ENCODE measurements at places on chromosomes 6 and 20.
A peak's percentile ranks its signal among the peaks of the same experiment; 100 is the strongest.

DNA sequence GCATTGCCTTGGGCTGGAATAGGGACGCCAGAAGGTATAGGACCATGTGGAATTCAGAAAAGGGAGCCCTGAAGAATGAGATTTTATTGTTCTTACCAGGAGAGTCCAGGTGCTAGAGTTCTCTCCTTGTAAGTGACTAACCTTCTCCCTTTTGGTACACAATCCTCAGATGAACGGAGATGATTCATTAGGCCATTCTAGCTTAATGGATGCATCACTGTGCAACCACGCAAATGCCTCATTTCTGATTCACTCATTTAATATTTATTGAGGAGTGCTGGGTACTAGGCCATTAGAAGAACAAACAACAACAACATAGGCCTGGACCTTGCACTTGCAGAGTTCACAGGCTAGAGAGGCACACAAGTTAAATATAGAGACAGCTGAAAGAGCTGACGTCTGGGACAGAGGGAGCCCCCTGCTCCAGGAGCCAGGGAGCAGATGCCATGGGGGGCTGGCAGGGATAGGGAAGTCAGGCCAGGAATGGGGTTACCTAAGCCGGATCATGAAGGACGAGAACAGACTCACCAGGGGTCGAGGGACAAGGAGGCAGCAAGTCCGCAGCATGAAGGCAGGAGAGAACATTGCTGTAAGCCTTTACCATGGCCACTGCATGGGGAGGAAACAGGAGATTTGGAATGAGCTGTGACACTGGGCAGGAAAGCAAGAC, 179.5 kb upstream of the AKAP12 start:
- no peak for DNase-seq

DNA sequence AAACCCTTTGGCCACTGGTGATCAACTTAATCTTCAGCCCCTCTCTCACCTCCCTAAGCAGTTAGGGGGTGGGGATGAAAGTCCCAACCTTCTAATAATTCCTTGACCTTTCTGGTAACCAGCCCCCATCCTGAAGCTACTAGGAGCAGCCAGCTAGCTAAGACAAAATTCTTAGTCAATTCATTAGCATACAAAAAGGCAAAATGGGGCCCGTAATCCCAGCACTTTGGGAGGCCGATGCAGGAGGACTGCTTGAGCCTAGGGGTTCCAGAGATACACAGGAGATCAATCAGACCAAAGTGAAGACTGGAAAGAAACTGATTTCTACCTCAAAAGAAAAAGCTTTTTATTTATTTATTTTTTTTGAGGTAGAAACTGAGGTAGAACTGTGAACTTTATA, 1.8 kb downstream of the ASCC3 start:
- no peak for DNase-seq

DNA sequence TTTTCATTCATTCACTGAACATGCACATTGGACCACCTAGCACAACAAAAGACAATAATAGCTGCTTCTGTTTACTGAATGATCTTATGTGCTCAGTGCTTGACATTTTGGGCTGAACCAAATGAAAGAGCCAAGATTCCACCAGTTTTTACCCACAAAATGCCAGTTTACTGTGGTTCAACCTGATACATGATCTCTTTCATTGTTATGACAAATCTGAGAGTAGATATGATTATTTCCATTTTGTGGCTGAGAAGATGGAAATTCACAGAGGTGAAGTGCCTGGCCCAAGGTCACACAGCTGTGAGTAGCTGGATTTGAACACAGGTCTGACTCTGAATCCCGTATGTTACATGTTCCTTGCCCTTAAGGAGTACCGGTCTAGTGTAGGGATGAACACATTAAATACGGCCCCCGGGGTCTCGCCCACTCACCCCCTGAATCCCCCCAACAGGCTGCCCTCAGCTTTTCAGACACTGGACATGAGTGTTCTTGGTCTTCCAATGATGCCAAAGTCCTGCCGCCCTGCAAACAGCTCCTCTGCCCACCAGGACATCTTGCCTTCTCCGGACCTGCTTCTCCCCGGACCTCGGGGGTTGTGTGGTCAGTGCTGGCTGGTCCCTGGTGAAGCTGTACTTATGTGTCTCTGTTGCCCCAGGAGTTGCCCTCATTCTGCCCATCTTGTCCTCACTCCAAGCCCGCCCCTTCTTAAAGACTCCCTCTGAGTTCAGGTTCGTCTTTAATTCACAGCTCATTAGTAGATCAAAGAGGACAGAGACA, 58.6 kb upstream of the SLC32A1 start:
- DNase-seq = no peak

GRCh38 chr20:47300071-47300470, 56.4 kb downstream of the ZMYND8 start:
- DNase-seq = no peak

DNA sequence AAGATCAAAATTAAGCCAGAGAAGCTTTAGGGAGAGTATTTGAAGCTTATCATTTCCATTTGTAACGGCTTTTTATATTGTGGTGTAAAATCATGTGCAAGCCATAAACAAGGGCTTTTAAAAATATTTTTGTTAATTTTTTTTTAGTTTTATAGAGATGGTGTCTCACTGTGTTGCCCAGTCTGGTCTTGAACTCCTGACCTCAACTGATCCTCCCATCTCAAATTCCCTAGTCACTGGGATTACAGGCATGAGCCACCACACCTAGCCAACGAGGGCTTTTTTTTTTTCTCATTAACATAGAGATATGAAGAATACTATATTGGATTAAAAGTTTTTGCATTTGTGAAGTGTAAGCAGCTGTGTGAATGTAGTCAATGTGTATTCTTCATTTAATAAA, 29.1 kb downstream of the CDKAL1 start:
- DNase-seq = no peak

DNA sequence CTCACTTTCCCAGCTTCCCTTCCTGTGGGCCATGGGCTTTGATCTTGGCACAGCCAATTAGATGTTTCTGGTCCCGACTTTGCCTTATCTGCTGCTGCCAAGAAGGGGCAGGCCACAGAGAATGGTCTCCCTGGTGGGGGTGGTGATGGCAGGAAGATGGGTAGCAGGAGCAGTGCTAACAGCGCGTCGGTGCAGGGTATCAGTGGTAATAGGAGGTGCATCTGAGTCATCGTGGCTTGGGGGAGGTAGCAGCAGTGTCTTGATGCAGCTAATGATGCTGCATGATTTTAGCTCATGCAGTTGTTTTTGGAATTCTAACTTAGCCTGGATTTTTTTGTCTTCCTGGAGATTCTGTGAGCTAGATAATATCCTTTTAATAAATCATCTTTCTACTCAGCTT, 18.9 kb upstream of the MAS1 start:
- DNase-seq = no peak

DNA sequence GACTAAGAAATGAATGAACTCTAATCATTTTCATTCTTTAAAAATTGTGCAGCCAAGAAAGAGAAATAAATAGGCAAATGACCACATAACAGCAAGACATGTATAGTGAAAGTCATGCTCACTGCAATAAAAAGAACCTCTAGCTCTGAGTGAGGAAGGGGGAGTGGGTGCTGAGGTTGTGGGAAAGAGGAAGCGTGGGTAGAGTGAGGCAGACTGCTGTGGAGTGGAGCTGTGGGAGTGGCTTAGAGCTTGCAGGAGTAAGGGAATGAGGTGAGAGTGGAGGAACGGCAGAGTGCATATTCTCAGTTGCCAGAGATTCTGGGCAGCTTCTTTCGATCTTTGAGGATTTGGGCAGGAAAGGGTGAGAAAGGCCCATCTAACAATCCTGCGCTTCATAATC, 10.4 kb downstream of the DEFB129 start:
- no peak for DNase-seq

DNA sequence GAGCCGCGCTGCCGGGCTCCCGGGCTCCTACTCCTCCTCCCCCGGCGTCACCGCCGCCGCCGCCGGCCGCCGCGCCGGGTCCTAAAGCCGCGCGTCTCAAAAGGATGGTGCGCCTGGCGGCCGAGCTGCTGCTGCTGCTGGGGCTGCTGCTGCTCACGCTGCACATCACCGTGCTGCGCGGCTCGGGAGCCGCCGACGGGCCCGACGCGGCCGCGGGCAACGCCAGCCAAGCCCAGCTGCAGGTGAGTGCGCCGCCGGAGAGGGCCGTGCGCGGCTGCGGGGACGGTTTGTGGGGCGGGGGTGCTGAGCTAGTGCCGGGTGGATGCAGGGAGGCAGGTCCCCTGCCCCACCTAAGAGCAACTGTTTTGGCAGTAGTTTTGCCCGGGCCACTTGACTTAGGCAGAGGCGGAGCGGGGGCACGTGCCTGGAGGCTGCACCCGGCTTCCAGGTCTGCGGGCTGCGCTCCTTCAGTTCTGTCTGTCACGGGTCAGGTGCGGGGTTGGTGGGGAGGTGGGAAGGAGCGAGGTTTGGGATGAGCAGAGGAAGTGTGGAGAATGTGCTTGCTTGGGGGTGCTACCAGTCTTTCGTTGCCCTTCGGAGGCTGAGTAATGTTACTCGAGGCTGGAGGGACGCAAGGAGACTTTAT, 722 bp downstream of the ISM1 start:
- peak; percentile 30 for DNase-seq

- DNase-seq = no peak
Observed at GRCh38 chr6:75489025-75489424, 4.6 kb downstream of the FILIP1 start.

Measured in effector memory CD8-positive, alpha-beta T cell (primary cell).